ENCODE measurements at places on chromosomes 16 and 17.

DNA sequence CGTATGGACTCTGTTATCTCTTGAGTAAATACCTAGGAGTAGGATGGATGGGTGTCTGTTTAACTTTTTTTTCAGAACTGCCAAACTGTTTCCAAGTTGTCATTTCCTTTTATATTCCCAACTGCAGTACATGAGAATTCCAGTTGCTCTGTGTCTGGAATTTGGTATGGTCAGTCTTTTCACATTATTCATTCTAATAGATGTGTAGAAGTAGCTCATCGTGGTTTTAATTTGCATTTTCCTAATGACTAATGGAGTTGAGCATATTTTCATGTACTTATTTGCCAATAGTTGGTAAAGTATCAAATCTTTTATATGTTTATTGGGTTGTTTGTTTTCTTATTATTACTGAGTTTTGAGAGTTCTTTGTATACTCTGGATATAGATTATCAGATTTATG, 27.0 kb downstream of the MRTFB start:
- no peak for DNase-seq

DNA sequence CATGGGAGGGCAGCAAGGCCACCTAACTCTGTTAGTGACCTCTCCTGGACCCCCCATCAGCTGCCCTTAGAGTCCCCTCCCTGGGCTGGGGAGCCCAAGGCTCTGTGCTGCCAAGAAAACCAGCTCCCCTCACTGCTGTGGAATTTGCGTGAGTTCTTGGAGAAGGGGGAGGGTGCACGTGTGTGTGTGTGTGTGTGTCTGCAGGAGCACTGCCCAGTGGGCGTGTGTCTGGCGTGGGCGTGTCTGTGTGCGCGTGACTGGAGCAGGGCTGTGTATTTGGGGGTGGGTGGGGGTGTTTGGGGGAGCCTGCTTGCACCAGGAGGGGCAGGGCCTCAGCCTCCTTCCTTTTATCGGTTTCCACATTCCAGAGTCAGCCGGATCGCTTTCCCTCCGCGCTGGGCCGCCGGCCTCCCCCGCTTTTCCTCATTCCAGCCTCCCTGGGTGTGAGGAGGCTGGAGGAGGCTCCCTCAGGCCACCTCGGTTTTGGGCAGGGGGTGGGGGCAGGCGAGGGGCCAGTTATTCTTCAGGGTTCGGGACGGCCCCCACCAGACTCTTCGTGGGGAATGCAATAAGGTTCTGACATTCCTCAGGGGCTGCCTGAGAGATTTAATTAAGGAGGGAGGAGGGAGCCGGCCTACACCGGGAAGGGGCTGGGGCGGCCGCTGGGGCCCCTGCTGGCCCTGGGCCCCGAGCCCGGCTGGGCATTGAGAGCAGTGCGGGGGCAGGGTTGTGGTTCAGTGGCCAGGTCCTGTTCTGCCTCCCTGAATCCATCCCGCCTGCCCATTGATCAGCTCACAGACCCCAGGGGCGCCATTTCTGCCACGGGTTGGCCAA, 2.5 kb downstream of the VASN start:
- no peak for DNase-seq

DNA sequence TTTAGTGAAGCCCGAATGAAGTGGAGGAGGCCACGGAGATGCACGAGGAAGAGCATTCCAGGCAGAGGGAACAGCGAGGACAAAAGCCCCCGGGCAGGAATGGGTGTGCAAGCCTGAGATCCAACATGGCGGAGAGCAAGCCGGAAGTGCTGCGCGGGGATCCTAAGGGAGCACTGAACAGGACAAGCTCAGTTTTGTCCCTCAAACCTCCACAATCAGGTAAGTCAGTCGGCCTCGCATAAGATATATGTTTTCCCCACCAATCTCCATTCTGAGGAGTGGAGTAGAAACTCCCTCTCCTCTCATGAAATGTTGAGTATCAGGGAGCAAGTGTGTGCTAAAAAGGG, 32.9 kb upstream of the USP22 start:
- DNase-seq, result no peak

- DNase-seq, result no peak
These were observed 232.4 kb downstream of the CBLN1 start for GRCh38 chr16:49049191-49049590.

DNA sequence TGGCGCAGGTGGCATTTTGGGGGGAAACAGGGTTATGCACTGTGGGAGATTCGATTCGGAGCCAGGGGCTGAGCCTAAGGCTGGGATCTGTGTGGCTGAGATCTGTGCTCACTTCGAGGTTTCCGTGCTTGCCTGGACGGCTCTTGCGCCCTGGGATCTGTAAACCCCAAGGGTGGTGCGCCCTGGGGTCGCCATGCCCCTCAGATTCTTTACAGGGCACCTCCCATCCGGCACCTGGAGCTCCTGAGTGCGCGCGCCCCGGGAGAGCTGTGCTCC, 377 bp downstream of the SLC13A5 start:
- DNase-seq, result no peak

GRCh38 chr16:31010585-31011325, at the start of gene STX1B:
Gene STX1B, minus strand, starts transcription at chr16:31010638. Its CDS starts 242 bp downstream, at chr16:31010396.
- no peak for DNase-seq

GRCh38 chr17:72244494-72244893, 123.7 kb downstream of the SOX9 start:
- DNase-seq, result no peak

GRCh38 chr16:29310852-29311314, 95.6 kb downstream of the NPIPB11 start:
- DNase-seq, result no peak

GRCh38 chr17:5238333-5238732, 3.7 kb upstream of the SCIMP start:
- DNase-seq, result no peak

DNA sequence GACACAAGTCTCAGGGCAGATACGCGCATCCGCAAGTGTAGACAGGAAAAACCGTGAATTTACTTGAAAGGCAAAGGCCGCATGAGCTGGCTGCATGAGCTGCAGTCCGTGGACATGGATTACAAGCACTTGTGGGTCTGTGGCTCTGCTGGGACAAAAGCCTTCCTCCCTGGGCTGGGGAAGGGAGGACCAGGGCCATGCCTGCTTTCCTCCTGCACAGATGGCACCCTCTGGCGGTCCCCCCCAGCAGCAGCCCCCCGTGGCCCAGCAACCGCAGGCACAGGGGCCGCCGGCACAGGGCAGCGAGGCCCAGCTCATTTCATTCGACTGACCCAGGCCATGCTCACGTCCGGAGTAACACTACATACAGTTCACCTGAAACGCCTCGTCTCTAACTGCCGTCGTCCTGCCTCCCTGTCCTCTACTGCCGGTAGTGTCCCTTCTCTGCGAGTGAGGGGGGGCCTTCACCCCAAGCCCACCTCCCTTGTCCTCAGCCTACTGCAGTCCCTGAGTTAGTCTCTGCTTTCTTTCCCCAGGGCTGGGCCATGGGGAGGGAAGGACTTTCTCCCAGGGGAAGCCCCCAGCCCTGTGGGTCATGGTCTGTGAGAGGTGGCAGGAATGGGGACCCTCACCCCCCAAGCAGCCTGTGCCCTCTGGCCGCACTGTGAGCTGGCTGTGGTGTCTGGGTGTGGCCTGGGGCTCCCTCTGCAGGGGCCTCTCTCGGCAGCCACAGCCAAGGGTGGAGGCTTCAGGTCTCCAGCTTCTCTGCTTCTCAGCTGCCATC, 1.7 kb upstream of the MRPL12 start:
- DNase-seq, result no peak

- DNase-seq, result no peak
These were observed 137.9 kb downstream of the CDH11 start for GRCh38 chr16:64983963-64984362.

GRCh38 chr16:75092777-75093176, 23.8 kb downstream of the LDHD start:
- no peak for DNase-seq

DNA sequence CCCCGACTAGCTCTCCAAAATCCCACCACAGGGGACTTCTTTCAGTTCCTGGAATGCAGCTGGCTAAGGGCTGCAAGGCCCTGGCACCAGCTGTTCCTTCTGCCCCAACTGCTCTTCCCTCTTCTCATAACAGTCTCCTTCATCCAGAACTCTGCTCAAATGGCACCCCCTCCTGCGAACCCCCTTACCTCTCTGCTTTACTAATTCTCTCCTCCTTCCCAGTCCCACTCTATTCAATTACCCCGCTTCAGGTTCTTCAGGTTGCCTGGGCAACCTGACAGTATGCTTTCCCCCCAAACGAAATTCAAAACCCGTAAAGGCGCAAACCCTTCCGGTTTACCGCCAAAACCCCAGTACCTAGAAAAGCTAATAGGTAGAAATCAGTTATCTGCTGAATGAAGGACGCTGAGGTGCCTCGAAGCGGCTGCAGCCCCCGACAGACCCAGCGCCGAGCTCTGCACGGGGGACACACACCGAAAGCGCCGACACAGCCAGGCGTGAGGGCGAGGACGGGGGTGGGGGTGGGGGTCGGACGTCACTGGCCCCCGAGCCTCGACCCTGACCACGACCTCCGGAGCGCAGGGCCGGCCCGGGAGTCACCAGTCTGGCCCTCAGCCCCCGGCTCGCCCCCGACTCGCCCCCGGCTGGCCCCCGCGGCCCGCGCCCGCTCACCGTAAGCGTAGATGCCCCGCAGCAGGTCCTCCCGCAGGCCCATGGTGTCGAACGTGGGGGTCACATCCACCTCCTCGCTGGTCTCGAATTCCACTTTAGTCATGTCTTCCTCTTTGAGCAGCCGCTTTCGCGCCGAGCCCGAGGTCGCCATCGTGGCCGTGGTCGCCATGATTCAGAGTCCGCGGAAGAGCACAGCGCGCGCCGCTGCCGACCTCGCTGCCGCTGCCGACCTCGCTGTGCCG, 550 bp downstream of the EIF4A3 start:
- DNase-seq, result no peak

DNA sequence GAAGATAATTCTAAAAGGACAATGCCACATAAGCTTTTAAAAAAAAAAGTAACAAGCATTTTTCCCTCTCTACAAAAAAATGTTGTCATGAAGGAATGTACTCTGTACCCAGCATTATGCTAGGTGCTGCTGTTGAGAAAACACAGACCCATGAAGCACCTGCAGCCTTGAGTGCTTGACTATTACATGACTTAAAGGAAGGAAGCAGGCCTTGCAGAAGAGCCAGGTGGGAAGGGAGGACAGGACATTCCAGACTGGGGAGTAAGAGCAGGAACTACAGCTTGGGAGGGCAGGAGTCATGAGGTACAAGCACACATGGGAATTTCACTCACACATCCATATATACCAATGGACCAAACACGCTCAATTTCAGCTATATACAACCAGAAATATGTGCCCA, 3.8 kb downstream of the MYO1D start:
- DNase-seq, result no peak

DNA sequence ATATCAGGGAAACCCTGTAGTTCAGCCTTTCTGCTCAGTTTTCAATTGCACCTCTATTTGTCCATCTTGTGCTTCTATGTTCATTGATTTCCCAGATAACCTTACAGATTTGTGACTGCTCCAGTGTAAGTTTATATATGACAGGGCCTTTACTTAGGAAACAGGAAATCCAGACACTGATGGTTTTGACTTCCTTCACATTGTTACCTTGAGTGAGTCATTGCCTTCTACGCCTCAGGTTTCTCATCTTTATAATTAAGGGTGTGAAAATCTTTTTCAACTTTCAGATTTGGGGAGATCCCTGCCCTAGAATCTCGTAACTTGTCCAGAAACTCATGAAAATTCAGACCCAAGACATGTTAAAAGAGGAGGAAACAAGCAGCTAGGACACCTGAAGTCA, 342.4 kb upstream of the TBX2 start:
- no peak for DNase-seq

GRCh38 chr16:55102531-55102930, 171.9 kb downstream of the IRX5 start:
- DNase-seq, result no peak

GRCh38 chr17:66341462-66341861, 39.0 kb downstream of the PRKCA start:
- DNase-seq, result no peak

DNA sequence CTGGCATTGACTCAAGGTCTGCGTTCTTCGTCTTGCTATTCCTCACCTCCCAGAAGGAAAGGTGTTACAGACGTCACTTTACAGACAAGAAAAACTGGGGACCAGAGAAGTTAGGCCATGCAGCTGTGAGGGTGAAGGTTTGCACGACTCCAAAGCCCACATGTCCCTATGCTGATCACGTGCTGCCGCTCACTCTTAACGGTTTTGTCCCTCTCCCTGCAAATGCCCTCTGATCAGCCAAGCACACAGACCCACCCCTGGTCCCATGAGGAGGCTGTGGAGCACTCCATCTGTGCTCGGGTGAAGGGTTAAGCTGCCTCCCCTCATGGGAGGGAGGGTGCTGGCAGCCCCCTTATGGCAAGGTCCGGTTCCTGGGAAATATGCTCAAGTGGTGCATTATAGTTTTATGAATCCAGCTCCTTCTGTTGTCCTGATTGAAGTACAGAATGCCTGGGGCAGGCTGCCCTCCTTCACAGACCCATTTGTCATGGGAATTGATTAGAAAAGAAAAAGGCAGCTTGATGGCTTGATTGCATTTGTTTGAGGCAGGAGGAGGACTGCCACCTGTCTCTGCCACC, 18.8 kb downstream of the CCDC182 start:
- DNase-seq, result no peak

- DNase-seq, result no peak
These were observed 323.3 kb downstream of the BCAS3 start for GRCh38 chr17:61000911-61001310.

DNA sequence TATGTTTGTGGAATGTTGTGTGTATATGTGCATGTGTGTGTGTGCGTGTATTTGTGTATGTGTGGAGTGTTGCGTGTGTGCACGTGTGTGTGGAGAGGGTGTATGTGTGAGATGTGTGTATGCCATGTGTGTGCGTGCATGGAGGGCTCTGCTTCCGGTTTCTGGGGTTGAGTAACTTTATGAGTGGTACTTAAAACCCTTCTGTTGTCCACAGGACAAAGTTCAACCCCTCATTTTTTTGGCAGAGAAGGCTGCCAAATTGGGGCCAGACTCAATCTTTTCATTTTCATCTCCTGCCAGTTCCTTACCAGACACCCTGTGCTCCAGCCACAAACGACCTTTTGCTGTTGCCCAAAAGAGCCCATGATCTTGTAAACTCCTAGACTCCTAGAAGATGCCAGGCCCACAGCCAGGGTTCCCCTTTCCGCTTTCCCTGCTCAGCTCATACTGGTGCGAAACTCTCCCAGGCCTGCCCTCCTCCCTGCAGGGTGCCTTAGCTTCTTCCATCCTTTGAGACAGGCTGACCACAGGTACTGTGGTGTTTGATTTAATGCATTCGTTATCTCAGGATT, 100.2 kb downstream of the CMIP start:
- DNase-seq, result no peak
